ENCODE measurements at places on chromosomes 5 and 9.

GRCh38 chr5:128674837-128675446, 136.9 kb upstream of the FBN2 start:
- H3K27ac ChIP-seq, result no peak overlapping the region
- H3K4me3 ChIP-seq, result no peak overlapping the region
- H3K4me1 ChIP-seq, result no peaks in the 10 kb centered on the region
- no peak for DNase-seq
- no peaks in the 10 kb centered on the region for H3K27me3 ChIP-seq

GRCh38 chr9:135015565-135015964, 71.9 kb upstream of the OLFM1 start:
- no peak overlapping the region for H3K27ac ChIP-seq
- H3K36me3 ChIP-seq, result no peaks in the 10 kb centered on the region
- no peaks in the 10 kb centered on the region for H3K27me3 ChIP-seq
- no peak overlapping the region for H3K4me3 ChIP-seq

DNA sequence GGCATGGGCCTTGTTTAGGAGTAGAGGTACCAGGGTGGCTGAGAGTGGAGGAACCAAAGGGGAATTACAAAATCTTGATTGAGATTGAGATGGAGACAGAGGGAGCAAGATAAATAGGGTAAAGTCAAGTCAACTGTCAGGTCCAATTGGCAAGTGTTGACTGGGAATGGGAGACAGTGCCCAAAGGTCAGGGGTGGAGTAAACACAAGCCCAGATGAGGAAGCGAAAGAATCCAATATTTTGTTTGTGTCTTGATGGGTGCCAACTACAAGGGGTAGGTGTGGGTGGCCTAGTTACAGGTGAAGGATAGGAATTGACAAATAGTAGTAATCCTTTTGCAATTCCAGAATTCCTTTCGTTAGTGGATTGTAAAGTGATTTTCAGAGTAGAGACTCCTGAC, 75.1 kb upstream of the AGXT2 start:
- DNase-seq, result no peak
- no peaks in the 10 kb centered on the region for H3K36me3 ChIP-seq
- no peak overlapping the region for H3K4me3 ChIP-seq
- H3K27ac ChIP-seq, result no peak overlapping the region
- H3K4me1 ChIP-seq, result no peaks in the 10 kb centered on the region

- no peaks in the 10 kb centered on the region for H3K4me1 ChIP-seq
- DNase-seq, result no peak
- H3K36me3 ChIP-seq, result no peaks in the 10 kb centered on the region
- no peak overlapping the region for H3K4me3 ChIP-seq
Measured at GRCh38 chr9:108188976-108189375, 666.8 kb downstream of the ACTL7B start.

GRCh38 chr9:17631396-17631795, 52.5 kb downstream of the SH3GL2 start:
- no peaks in the 10 kb centered on the region for H3K27me3 ChIP-seq
- DNase-seq, result no peak
- H3K4me3 ChIP-seq, result no peak overlapping the region
- no peak overlapping the region for H3K27ac ChIP-seq

DNA sequence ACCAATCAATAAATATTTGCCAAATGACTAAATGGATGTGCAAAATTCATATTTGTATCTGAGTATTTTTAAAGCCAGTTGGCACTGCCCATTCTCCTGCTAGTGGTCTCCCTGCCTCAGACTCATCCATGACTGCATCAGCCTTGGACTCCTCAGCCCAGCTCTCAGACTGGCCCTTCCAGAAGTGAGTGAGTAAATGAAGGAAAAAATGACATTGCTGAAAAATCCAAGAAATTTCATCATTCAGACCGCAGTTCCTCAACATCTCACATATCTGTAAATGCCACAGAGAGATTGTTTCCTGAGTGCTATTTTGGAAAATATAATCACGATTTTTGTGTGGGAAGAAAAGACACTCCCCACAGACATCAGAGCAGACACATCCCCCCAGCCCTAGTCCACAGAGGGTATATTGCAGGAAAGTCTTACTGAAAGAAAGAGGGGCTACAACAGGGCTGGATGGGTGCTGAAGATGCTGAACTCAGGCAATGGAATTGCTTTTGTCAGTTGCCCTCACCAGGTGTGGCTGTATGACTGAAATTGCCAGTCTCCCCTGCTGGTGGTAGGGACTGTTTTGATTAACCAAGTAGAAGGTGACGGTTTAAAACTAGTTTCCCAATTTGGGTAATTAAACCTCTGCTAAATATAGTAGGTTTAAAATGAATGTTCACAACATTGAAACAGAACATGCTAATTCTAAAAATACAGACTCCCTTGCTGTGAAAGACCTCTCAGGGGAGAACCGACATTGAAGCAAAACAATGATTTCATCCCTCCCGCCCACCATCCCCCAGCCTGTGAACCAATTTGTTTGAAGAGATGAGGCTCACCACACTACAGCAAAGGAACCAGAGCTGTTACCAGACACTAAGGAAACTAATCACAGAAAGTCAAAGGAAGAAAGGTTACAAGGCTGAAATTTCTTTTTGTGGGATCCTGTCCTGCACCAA, 158.8 kb downstream of the DEPDC1B start:
- H3K4me1 ChIP-seq, result no peaks in the 10 kb centered on the region
- H3K27ac ChIP-seq, result no peak overlapping the region
- H3K27me3 ChIP-seq, result no peaks in the 10 kb centered on the region
- H3K4me3 ChIP-seq, result no peak overlapping the region
- no peak for DNase-seq

DNA sequence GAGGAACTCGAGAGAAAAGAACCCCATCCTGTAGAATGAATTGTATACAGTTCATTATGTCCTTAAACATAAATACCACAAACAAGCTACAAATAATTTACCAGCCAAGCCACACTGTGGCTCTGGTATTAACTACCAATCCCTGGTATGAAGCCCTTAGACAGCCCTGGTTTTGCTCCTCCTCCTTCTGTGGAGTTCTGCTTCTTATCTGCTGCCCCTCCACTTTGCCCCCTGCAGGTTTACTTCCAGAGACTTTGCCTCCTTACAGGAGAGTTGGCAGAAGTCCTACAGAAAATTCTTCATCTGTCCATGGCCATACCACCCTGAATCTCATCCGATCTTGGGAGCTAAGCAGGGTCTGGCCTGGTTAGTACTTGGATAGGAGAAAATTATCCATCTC, 219.8 kb downstream of the ACTL7B start:
- no peak overlapping the region for H3K27ac ChIP-seq
- no peaks in the 10 kb centered on the region for H3K4me1 ChIP-seq
- no peaks in the 10 kb centered on the region for H3K27me3 ChIP-seq
- H3K4me3 ChIP-seq, result no peak overlapping the region
- H3K36me3 ChIP-seq, result no peaks in the 10 kb centered on the region
- no peak for DNase-seq

GRCh38 chr9:95887926-95888497, 12.5 kb downstream of the ERCC6L2 start:
- no peaks in the 10 kb centered on the region for H3K27me3 ChIP-seq
- H3K4me3 ChIP-seq, result peak overlapping the region; percentile 26
- peak; percentile 57 for DNase-seq

DNA sequence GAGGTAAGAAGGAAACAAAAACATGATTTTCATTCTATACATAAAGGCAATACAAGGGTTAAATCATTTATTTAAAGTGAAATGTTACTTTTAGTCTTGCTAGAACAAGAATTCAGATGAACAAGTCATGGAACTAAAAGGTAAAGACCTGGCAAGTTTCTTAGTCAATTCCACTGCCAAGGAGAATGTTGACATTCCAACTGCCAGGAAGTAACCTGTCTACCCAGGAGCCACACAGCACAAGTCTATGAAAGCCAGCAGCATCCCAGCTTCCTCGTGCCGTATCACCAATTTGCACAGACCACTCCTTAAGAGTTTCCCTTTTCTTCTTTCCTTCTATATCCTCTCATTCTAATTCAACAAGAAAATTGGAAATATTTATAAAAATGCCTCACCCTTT, 79.9 kb downstream of the SETX start:
- H3K27me3 ChIP-seq, result no peaks in the 10 kb centered on the region
- no peak overlapping the region for H3K4me3 ChIP-seq
- H3K4me1 ChIP-seq, result no peaks in the 10 kb centered on the region
- no peak overlapping the region for H3K27ac ChIP-seq
- peaks cover 33% of the 10 kb centered on the region for H3K36me3 ChIP-seq

GRCh38 chr9:107740088-107740980, 250.8 kb upstream of the KLF4 start:
- H3K36me3 ChIP-seq, result no peaks in the 10 kb centered on the region
- no peak overlapping the region for H3K27ac ChIP-seq
- H3K4me3 ChIP-seq, result no peak overlapping the region
- no peaks in the 10 kb centered on the region for H3K27me3 ChIP-seq
- H3K4me1 ChIP-seq, result no peaks in the 10 kb centered on the region

DNA sequence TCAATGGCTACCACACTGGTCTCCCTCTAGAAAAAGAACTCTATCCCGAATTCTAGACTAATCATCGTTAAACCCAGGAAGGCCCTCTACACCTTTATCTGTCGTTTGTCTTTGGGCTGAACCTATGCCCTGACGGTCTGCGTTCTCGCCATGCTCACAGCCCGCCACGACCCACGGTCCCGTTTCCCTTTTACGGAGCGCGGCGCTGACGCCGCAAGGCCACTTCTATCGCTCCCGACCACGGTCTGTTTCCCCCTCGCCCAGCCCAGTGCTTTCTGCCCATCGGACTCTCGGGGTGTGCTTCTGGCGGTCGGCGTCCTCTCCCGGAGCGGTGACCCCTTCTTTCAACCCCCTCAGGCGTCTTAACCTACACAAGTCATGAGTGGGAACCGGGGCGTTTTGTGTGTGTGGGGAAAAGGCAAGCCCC, 974 bp downstream of the C9orf40 start:
- peak; percentile 20 for DNase-seq
- peaks cover 5% of the 10 kb centered on the region for H3K36me3 ChIP-seq

- H3K4me3 ChIP-seq, result no peak overlapping the region
- no peak overlapping the region for H3K27ac ChIP-seq
Measured at GRCh38 chr5:146419696-146420095, 27.4 kb upstream of the TCERG1 start.

- H3K4me1 ChIP-seq, result no peaks in the 10 kb centered on the region
- H3K36me3 ChIP-seq, result no peaks in the 10 kb centered on the region
- no peak overlapping the region for H3K4me3 ChIP-seq
- H3K27me3 ChIP-seq, result no peaks in the 10 kb centered on the region
- no peak for DNase-seq
- no peak overlapping the region for H3K27ac ChIP-seq
Measured at GRCh38 chr5:163309914-163310313, 127.5 kb upstream of the CCNG1 start.

DNA sequence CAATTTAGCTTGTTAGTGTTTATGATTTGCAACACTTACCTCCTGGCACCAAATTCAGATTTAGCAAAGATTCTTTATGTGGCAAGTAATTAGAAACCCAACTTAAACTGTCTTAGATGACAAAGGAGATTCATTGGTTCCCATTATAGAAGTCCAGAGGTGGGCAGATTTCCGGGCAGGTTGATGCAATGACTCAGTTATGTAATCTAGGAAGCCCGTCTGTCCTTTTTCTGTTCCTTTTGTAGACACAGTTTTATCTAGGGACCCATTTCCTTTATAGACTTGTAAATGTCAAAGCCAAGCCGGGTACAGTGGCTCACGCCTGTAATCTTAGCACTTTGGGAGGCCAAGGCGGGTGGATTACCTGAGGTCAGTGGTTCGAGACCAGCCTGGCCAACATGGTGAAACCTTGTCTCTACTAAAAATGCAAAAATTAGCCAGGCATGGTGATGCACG, 20.3 kb upstream of the ANKRD33B start:
- DNase-seq, result no peak
- no peaks in the 10 kb centered on the region for H3K36me3 ChIP-seq
- H3K4me1 ChIP-seq, result no peaks in the 10 kb centered on the region
- H3K27ac ChIP-seq, result no peak overlapping the region
- H3K27me3 ChIP-seq, result no peaks in the 10 kb centered on the region
- no peak overlapping the region for H3K4me3 ChIP-seq

GRCh38 chr5:3584724-3585531, 10.7 kb upstream of the IRX1 start:
- DNase-seq, result no peak
- no peaks in the 10 kb centered on the region for H3K36me3 ChIP-seq
- no peak overlapping the region for H3K27ac ChIP-seq
- no peak overlapping the region for H3K4me3 ChIP-seq
- no peaks in the 10 kb centered on the region for H3K27me3 ChIP-seq
- no peaks in the 10 kb centered on the region for H3K4me1 ChIP-seq

DNA sequence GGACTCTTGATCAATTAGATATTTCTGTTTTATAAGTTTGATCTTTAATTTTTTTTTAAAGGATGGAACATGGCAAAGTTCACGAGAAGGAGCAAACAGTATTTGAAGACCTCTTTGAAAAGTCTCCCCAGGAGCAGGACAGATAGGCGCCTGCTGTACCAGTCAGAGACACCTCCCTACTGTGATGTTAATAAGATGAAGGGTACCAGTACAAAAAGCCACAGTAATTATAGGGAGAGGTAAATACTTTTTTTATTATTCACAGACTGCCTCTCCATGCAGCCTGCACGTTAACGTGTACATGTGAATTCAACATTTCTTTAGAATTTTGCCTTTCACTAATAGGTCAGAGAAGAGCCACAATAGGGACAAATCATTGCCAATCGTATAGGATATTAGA, 146.5 kb upstream of the CDH6 start:
- no peaks in the 10 kb centered on the region for H3K4me1 ChIP-seq
- H3K4me3 ChIP-seq, result no peak overlapping the region
- DNase-seq, result no peak
- no peaks in the 10 kb centered on the region for H3K27me3 ChIP-seq
- no peak overlapping the region for H3K27ac ChIP-seq

GRCh38 chr5:173602423-173602822, 14.0 kb downstream of the BOD1 start:
- DNase-seq, result no peak
- H3K4me1 ChIP-seq, result no peaks in the 10 kb centered on the region
- no peaks in the 10 kb centered on the region for H3K27me3 ChIP-seq
- H3K27ac ChIP-seq, result no peak overlapping the region
- H3K36me3 ChIP-seq, result no peaks in the 10 kb centered on the region
- no peak overlapping the region for H3K4me3 ChIP-seq

DNA sequence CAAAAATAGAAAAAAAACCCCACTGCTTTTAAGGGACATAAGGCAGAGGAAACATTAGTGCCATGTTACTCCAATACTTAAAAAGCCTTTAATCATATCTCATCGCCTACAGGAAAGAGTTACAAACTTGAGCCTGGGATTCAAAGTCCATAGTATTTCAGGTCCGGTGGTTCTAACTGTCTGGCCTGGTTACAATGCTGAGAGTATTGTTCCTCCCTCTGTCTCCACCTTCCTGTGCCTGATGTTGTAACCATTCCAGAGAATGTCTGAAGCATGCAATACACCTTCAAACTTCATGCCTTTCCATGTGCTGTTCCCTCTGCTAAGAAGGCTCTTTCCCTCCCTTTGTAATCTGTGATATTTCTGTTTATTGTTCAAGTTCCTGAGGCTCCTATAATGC, 41.6 kb upstream of the SLC36A2 start:
- H3K4me1 ChIP-seq, result no peaks in the 10 kb centered on the region
- H3K27me3 ChIP-seq, result no peaks in the 10 kb centered on the region
- no peak for DNase-seq
- H3K36me3 ChIP-seq, result no peaks in the 10 kb centered on the region

DNA sequence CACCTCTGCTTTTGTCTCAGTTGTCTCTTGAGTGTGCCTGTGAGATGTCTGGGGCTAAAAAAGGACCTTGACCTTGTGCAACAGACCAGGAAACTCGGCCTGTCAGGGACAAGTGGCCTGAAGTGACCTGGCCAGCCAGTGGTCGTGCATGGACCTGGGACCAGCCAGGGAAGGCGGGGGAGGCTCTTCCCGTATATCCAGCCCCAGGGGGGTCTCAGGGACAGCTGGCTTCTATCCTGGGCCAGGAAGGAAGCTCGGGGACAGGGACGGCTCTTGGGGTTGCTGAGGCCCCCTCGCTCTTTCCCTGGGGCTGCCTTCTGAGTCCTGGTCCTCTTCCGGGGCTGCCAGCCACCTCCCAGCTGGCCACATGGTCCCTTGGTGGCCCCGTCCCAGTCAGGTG, 3.2 kb upstream of the ADAMTSL2 start:
- no peak for DNase-seq
- H3K4me1 ChIP-seq, result no peaks in the 10 kb centered on the region
- H3K27ac ChIP-seq, result no peak overlapping the region
